Activated CD8-positive, alpha-beta memory T cell treated with anti-CD3 and anti-CD28 coated beads, Interleukin-2, amount 10 ng/mL, durations not matched to agents 7 days and 5 days (primary cell): ENCODE measurements at places on chromosomes 1 and 21. TPM values are rescaled to one million over a fixed set of nuclear protein-coding genes. Genes with fewer than 3 reads are reported as not detected.

DNA sequence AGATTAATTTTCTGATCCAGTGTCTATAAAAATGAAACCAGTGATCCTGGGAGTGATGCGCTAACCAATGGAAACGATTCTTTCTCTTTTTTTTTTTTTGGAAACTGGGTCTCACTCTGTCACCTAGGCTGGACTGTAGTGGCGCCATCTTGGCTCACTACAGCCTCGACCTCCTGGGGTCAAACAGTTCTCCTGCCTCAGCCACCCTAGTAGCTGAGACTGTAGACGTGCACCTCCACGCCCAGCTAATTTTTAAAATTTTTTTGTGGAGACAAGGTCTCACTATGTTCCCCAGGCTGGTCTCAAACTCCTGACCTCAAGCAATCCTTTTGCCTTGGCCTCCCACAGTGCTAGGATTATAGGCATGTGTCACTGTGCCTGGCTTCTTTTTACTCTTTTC, 3.4 kb upstream of the RCC2 start:
- H3K27me3 ChIP-seq: peaks cover 3% of the 10 kb centered on the region
- H3K4me1 ChIP-seq: peaks cover 27% of the 10 kb centered on the region
- peaks cover 2% of the 10 kb centered on the region for H3K36me3 ChIP-seq
- no peak overlapping the region for H3K27ac ChIP-seq
- no peak for DNase-seq

DNA sequence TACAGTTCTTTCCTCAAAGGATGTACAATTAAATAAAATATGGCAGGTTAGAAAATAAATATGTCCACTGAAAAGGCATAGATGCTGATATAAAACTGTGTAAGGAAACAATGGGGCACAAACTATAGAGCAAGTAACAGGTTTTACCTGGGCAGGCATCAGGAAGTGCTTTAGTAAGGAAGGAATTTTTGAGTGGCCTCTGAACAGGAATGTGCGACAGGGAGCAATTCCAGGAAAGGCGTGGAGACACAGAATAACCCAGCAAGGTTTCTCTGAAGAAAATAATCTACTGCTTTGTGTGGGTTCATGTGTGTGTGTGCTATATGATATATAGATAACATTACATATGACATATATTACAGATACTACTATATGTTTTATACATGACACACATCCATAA, 128.4 kb downstream of the RGS21 start:
- peaks cover 2% of the 10 kb centered on the region for H3K4me1 ChIP-seq
- no peaks in the 10 kb centered on the region for H3K36me3 ChIP-seq
- H3K27ac ChIP-seq: no peak overlapping the region

GRCh38 chr21:14271053-14271452, 55.1 kb downstream of the RBM11 start:
- H3K27ac ChIP-seq: no peak overlapping the region
- no peak for DNase-seq
- H3K4me1 ChIP-seq: no peaks in the 10 kb centered on the region
- peaks cover 23% of the 10 kb centered on the region for H3K27me3 ChIP-seq

- H3K36me3 ChIP-seq: no peaks in the 10 kb centered on the region
- H3K4me3 ChIP-seq: no peak overlapping the region
- H3K27me3 ChIP-seq: no peaks in the 10 kb centered on the region
- no peak overlapping the region for H3K27ac ChIP-seq
Measured at GRCh38 chr1:64194168-64195080, 9.0 kb upstream of the UBE2U start.

- no peaks in the 10 kb centered on the region for H3K36me3 ChIP-seq
- H3K4me1 ChIP-seq: peaks cover 10% of the 10 kb centered on the region
- H3K27me3 ChIP-seq: no peaks in the 10 kb centered on the region
Measured at GRCh38 chr1:210586771-210587170, 258.1 kb downstream of the HHAT start.

PDPN gene
- not detected for total RNA-seq

CDK18 gene
- total RNA-seq: 4.0 TPM

FAAP20 gene
- total RNA-seq: 55.7 TPM

RNU1-4 gene
- 3,744 TPM for total RNA-seq

KCNJ9 gene
- not detected for total RNA-seq
